Suprapubic skin (tissue), 4 donors: ENCODE measurements at places on chromosomes 5 and 9. TPM values are rescaled to one million over a fixed set of nuclear protein-coding genes. Genes with fewer than 3 reads are reported as not detected.

The BHMT2 gene
- total RNA-seq = 7.5 TPM

The SPINK9 gene
- total RNA-seq = not detected

DNA sequence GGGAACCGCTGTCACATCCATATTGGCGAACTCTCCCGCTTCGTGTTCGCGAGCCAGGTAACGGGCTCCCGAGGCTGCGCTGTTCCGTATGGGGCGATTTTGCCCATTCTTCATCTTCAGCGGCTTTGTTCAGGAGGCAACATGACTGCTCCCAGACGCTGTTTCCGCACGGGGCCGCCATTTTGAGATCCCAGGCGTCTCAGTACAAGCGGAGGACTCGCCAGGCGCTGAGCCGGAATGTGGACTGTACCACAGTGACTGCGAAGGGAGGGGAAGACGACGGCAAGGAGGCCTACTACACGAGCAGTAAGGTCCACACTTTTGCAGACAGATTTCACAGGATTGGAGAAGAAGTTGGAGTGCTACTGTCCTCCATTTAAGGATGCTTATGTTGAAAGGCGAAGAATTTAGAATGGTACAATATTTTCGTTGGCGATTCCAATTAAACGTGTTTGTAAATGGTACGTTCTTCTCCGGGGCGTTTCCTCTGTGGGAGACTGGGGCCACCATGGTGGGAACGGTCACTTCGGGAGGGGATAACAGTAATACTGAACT is 41.6 kb upstream of the ZNF300 start:
- H3K36me3 ChIP-seq = peaks cover 11% of the 10 kb centered on the region
- H3K27me3 ChIP-seq = no peaks in the 10 kb centered on the region
- no peaks in the 10 kb centered on the region for H3K4me1 ChIP-seq
- peak; percentile 81 for DNase-seq

- no peaks in the 10 kb centered on the region for H3K36me3 ChIP-seq
- no peak overlapping the region for H3K27ac ChIP-seq
- H3K4me1 ChIP-seq = peaks cover 8% of the 10 kb centered on the region
- H3K4me3 ChIP-seq = no peak overlapping the region
Measured at GRCh38 chr5:1999794-2000193, 117.1 kb upstream of the IRX4 start.

- H3K27me3 ChIP-seq = peaks cover 4% of the 10 kb centered on the region
- no peaks in the 10 kb centered on the region for H3K36me3 ChIP-seq
- H3K27ac ChIP-seq = no peak overlapping the region
- no peak for DNase-seq
Measured at GRCh38 chr9:91768977-91769916, 180.8 kb downstream of the ROR2 start.

The AGGF1 gene
- total RNA-seq = 23.5 TPM

DNA sequence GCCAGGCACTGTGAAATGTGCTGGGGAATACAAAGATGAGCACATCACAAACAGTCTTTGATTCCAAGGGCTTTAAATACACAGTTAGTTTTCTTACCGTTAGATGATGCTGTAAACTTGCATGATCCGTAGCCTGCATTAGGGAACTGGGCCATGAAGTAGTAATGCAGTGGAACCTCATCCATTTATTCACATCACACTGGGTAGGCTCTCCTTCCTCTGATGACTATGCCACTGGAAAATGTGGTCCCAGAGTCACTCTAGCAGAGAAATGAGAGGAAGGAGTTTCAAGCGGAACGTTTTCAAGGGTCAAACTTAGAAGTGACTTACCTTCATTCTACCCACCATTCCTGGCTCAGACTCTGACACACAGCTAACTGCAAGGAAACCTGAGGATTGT is 26.4 kb downstream of the ZFAND5 start:
- no peak for DNase-seq
- H3K4me1 ChIP-seq = no peaks in the 10 kb centered on the region
- H3K27ac ChIP-seq = no peak overlapping the region
- H3K36me3 ChIP-seq = no peaks in the 10 kb centered on the region
- H3K27me3 ChIP-seq = no peaks in the 10 kb centered on the region

GRCh38 chr5:34695275-34696027 is 39.3 kb downstream of the RAI14 start:
- no peak for DNase-seq
- no peak overlapping the region for H3K27ac ChIP-seq
- peaks cover 53% of the 10 kb centered on the region for H3K4me1 ChIP-seq
- peak overlapping the region; percentile 5 for H3K4me3 ChIP-seq
- H3K27me3 ChIP-seq = no peaks in the 10 kb centered on the region
- no peaks in the 10 kb centered on the region for H3K36me3 ChIP-seq

The CDO1 gene
- total RNA-seq = 3.1 TPM

The ARL15 gene
- 19.9 TPM for total RNA-seq

GRCh38 chr9:89256642-89257041 is 54.4 kb upstream of the CKS2 start:
- H3K4me1 ChIP-seq = no peaks in the 10 kb centered on the region
- DNase-seq = no peak
- H3K4me3 ChIP-seq = no peak overlapping the region
- no peaks in the 10 kb centered on the region for H3K27me3 ChIP-seq
- H3K27ac ChIP-seq = no peak overlapping the region

The FAM221B gene
- not detected for total RNA-seq

DNA sequence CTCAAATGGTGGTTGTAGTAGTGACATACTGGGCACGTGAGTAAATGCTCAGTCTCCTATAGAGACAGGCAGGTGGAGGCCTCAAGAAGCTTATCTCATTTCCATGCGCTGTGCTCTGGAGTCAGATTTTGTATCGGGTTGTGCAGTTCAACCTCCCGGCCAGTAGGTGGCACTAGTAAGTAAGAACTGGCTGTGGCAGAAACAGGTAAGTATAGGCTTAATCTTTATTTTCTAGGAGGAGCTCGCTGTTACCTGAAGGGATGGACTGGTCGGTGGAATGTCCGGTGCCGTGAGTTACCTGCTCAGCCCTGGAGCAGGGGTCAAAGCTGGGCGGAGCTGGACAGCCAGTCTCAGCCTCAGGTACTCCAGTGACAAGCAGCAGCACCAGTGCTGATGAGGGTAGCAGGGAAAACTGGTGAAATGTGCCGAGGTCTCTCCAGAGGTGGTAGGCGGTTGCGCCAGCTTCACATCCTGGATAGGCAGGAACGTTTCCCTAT is 880.1 kb upstream of the SEMA6A start:
- DNase-seq = peak; percentile 65
- no peaks in the 10 kb centered on the region for H3K36me3 ChIP-seq
- peak overlapping the region; percentile 50 for H3K4me3 ChIP-seq
- H3K27me3 ChIP-seq = no peaks in the 10 kb centered on the region
- no peak overlapping the region for H3K27ac ChIP-seq
